Chondrocyte (in vitro differentiated cells): ENCODE measurements at places on chromosomes 4 and X. TPM values are rescaled to one million over a fixed set of nuclear protein-coding genes. Genes with fewer than 3 reads are reported as not detected.

DNA sequence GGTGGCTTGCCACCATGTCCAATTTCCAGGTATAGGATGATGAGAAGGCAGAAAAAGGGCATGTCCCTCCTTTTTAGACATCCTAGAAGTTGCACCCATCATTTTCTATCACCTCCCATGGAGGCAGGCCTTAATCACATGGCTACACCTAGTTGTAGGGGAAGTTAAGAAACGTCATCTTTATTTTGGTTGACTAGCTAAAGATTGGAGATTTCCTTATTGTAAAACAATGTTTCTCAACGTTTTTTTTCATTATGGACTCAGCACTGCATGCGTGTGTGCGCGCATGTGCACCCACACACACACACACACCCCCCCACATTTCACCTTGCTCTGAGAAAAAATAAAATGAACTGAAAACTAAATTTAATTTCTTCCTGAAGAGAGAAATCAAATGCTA, 2.0 kb upstream of the CXCL9 start:
- DNase-seq = no peak

GRCh38 chrX:154352466-154352865, 22.0 kb downstream of the FLNA start:
- DNase-seq = no peak

GRCh38 chr4:56641494-56642051, 39.5 kb downstream of the HOPX start:
- no peak for DNase-seq

GRCh38 chr4:34932591-34932990, 1311.7 kb downstream of the ARAP2 start:
- DNase-seq = no peak

DNA sequence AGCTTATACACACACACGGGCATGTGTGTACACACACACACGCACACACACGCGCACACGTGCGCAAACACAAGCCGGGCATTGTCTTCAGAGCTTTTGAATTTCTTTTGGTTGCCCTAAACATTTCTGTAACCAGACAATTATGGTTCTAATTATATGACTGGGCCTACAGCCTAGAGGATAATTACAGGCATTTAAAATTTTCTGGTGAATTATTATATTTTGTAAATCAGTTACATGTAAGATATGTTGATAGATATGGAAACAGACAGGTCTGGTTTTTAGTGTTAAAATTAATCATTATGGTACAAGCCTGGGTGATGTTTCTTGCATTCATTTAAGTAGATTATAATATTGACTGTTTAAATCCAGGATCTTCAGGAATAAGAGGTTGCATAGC, 1120.5 kb downstream of the ADGRL3 start:
- no peak for DNase-seq

DNA sequence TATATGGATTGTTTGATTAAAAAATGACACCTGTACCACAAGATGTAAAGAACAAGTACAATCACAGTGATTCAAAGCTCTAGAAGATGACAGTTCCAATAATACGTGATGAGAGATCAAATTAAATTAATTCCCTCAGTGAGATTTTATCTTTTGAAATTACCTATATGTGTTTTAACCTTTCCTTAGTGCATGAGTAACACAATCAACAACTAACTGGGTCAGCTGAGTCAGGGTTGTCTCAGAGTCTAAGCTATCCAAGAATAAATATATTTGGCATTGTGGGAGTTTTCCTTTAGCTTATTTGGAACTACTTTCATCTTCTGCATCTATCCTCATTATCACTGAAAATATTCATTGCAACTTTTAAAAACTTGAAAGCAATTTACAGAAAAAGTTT, 162.8 kb downstream of the WDFY3 start:
- no peak for DNase-seq

DNA sequence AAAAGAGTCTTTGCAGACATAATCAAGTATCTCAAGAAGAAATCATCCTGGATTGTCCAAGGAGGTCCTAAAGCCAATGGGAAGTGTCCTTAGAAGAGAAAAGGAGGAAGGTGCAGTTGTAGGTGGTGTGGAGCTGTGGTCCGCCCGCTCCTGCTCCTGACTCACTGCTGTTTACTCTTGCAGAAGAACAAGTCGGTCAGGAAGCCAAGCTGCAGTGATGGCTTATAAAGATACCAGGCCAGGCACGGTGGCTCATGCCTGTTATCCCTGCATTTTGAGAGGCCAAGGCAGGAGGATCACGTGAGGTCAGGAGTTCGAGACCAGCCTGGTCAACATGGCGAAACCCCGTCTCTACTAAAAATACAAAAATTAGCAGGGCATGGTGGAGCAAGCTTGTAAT, 66.4 kb upstream of the ATP6AP2 start:
- no peak for DNase-seq

- no peak for DNase-seq
Observed at GRCh38 chr4:105147016-105147552, 408 bp downstream of the TET2 start.

GRCh38 chrX:119647552-119648420, 41.6 kb upstream of the NKRF start:
- DNase-seq = no peak

- DNase-seq = no peak
Observed at GRCh38 chrX:14676431-14676830, 147.1 kb downstream of the GLRA2 start.

DNA sequence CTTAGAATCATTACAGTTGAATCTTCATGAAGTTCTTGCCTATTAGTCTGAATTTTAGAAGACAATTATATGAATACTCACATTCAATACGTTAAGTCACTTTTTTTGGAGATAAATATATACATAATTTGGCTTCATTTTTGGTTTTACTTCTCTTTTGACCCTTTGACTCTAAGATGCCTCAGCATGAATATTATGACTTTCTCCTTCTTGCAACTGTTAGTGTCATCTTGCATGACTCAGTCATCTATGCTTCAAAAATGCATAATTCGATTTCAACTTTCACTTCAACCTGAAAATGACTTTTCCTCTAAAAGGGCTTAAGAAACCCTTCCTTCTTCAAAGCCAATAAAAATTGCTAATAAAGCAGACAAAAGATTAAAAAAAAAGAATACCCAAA, 1427.5 kb downstream of the ADGRL3 start:
- DNase-seq = no peak

DNA sequence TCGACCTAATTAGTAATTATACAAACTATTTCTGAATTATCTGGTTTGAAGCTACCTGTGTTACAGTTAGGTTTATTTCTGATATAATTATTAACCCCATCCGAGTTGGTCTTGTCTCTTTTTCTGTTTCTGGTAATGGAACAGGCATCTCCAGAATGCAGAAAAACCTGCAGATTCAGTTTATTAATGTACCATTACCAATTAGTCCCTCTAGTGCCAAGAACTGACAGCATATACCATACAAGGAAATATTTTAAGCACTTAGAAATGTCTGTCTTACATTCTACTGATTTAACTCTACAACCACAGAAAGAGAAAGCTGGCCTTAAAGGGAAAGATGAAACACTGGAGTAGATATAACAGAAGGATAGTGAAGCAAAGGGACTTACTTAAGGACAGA, 570.6 kb downstream of the CENPC start:
- no peak for DNase-seq

- no peak for DNase-seq
Observed at GRCh38 chrX:101595739-101596419, 21.9 kb downstream of the ARMCX6 start.

DNA sequence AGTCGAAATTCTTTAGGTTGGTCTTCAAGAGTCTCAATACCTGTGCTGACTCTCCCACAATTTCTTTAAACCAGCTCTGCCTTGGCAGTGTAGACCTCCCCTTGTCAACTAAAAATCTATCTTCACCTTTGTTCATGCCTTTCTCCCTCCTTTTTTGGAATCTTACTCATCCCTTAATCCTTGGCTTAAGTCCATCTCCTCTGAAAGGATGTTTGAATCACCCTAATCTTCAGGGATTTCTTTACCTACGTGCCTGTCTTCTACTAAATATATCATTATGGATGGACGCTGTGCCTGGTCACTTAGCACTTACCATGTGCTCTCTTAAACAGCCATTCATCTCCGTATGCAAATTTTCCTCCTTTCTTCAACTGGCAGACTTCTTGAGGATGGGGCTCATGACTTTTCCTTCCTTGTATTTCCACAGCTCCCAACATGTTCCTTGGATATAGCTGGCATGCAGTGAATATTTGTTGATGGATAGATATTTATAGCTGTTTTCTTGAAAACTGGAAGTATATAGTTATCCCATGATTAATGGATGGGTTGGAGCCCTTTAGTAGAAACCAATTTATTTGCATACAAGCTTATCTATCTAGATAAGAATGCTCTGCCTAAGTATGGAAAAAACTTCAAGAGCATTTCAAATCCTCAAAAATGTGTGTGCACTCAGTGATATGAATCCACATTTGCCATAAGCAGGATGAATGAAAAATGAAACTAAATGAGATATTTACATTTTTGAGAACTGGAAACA, 166.6 kb downstream of the SPRY1 start:
- no peak for DNase-seq

- no peak for DNase-seq
Observed at GRCh38 chr4:14347526-14347925, 654.8 kb upstream of the CPEB2 start.

DNA sequence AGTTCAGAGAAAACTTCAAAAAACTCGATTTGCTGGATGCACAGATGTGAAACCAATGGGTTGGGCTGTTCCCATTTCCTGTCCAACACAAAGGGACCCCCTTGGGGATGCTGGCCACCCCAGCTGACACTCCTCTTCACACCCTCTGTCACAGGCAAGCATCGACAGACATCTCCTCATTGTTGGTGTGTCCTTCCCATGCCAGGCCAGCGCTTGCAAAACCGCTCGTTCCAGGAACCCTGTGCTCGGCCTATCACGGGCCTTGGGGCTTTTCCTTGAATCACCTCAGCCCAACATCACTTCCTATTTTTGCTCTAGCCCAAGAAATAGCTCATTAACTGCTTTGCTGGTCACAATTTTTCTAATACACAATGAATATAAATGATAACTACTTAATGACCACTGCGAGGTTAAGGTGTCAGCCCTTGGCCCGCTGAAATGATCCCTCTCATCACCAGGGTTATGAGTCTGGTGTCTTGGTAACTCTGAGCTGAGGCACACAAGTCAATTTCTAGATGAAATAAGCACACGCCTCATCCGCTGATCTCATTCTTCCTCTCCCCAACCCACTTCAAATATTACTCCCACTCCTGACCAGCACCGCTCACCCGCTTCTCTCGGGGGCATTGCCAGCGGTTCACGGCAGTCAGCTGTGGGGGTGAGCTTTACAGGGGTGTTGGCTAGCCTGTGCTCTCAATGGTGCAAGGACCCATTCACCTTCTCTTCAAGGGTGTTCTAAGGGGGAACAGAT, 32.3 kb downstream of the BCOR start:
- peak; percentile 55 for DNase-seq

DNA sequence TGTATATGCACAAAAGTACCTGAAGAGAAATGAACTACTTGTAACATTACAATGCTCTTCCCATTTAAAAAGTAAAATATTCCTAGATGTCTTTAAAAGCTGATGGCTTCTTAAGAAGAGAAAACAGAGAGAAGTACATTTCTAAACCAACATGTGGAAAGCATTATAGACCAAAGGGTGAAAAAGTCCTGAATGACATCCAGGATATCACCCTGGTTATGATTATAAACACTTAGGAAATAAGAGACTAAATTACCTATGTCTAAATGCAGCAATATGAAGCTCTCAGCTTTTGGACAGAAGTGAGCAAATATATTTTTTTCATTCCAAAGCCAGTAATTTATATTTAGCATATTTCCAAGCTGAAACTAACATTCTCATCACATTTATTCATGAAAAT, 21.7 kb upstream of the EGFL6 start:
- no peak for DNase-seq

DNA sequence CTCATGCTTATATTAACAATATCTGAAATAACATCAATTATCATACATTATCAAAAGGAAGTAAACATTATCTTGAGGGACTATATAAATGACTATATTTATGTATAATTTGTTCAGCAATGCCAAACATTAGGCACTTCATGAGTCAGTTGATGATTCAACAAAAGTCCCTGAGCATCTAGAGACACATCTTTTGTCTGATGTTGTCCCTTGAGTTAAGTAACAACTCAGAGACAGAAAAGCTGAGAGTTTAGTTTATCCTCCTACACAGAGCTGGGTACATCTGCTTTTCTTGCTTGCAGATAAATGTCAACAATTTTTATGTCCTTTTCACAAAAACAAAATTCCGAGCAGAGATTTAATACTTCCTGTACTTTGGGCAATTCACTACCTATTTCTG, 311.1 kb downstream of the INPP4B start:
- no peak for DNase-seq

The SMIM31 gene
- total RNA-seq = not detected in 3 replicates

The NCBP2L gene
- not detected in 3 replicates for total RNA-seq

The IL15 gene
- total RNA-seq = 0.90 to 4.2 TPM (median 1.3 TPM) in 3 replicates

The TRO gene
- 60.4 to 105 TPM (median 66.1 TPM) in 3 replicates for total RNA-seq

The LRP2BP gene
- 0.46 to 0.52 TPM (median 0.49 TPM) in 3 replicates for total RNA-seq

The FLNA gene
- total RNA-seq = 1,923 to 4,327 TPM (median 4,325 TPM) in 3 replicates

The STBD1 gene
- total RNA-seq = 3.6 to 15.0 TPM (median 12.9 TPM) in 3 replicates

The MAMLD1 gene
- 6.0 to 9.3 TPM (median 8.8 TPM) in 3 replicates for total RNA-seq

The TCP11X2 gene
- total RNA-seq = not detected in 3 replicates

The CENPI gene
- total RNA-seq = 4.6 to 5.7 TPM (median 5.6 TPM) in 3 replicates

The STK32B gene
- 13.1 to 14.7 TPM (median 14.2 TPM) in 3 replicates for total RNA-seq

The CSAG1 gene
- not detected in 3 replicates for total RNA-seq

The SOWAHB gene
- total RNA-seq = 2.6 to 4.8 TPM (median 4.8 TPM) in 3 replicates

The SPOCK3 gene
- not detected in 3 replicates for total RNA-seq
